ENCODE measurements at places on chromosomes 2 and 18.

DNA sequence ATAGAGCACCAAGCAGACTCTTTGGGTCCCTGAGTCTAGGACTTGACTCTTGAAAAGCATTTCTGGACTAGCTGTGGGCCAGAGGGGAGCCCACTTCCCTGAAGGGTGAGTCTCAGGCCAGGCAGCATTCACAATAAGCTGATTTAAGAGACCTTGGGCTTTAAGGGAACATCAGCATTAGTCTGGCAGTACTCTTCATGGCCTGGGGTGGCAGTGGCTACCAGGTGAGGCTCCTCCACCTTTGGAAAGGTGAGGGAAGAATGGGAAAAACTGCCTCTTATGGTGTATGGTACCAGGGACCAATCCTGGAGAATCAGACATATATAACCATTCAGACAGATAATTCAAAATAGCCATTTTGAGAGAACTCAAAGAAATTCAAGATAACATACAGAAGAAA is 599.9 kb upstream of the POU3F3 start:
- no peak for DNase-seq

GRCh38 chr2:151630372-151630771 is 103.9 kb downstream of the NEB start:
- no peak for DNase-seq

DNA sequence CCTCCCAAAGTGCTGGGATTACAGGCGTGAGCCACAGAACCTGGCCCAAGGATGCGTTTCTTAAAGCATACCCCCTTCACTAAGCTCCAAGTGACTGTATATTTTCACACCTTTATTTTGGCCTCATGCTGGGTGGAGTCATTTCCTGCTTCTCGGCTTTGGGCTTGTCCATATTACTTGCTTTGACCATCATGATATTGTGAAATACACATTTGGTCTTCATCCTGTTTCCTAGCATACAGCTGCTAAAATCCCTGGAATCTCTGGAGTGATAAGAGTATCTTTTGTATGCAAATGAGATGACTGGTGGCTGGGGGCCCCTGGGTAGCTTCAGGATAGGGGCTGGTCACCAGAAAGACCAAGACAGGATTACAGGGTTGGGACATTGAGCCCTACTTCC is 17.6 kb upstream of the COLEC12 start:
- no peak for DNase-seq

GRCh38 chr2:66839551-66840320 is 404.8 kb downstream of the MEIS1 start:
- DNase-seq, result no peak

DNA sequence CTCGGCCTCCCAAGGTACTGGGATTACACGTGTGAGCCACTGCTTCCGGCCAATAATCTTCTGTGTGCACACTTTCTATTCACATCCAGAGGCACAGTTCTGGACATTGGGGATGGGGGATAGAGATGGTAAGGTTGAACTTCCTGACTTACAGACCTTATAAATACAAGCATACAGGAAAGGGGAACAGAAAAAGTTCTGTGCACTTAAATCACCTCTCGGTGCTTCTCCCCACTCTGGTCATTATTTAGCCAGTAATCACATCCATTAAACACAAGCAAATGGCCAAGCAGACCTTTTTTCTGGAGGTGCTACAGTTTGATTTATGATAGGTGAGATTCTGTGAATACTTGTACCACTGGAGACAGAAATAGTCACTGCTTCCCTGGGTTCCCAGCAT is 110.6 kb downstream of the CRIM1 start:
- DNase-seq, result no peak

DNA sequence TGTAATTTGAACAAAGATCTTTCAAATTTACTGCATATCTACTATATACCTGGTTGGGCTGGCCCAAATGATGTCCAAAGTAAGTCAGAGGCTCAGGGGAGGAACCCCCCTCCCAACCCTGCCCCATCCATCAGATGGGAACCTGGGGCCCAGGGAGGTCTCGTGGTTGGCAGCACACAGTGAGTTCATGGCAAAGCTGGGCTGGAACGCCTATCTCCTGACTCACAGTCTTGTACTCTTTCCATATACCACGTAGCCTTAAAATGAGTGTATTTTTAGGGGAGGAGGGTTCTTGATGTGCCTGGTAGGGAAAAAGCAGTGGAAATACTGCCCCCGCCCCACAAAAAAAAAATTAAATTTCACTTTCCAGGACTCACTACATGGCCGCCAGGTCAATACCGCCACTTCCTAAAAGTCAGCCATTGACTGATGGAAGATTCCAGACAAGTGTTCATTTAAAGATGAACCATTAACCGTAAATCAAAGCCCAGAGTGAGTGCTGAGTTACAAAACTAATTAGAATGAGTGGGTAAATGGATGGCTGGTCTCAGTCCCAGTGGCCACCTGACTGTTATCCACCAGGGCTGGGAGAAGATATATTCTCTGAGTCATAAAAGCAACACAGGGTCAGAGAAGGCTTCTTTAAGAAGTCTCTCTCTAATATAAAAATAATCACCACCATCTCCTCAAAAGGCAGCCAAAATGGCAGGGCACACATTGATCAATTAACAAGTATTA is 80.5 kb downstream of the ZBTB7C start:
- DNase-seq, result no peak

DNA sequence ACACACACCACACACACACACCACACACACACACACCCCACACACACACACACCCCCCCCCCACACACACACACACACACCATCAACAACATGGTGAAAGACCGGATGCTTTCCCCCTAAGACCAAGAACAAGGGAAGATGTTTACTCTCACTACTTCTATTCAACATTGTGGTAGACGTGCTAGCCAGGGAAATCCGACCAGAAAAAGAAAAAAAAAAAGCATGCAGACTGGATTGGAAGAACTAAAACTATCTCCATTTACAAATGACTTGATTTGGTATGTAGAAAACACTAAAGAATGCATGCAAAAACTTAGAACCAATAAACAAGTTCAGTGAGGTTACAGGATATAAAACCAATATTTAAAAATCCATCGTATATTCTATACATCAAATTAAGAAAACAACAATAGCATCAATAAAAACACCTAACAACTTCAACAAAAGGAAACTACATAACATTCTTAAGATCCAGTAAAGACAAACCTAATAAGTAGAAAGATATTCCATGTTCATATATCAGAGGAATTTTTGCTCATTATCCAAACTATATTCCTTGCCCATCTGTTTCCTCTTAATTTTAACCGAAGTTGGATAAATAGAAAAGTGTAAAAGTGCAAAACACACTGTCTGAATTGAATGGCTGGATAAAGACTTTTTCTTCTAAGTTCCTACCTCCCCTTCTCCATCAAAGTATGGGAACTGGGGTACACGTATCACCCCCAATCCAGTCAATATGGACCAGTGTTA is 51.5 kb upstream of the RNU4ATAC start:
- DNase-seq, result no peak

- no peak for DNase-seq
Observed at GRCh38 chr2:207215308-207215707, 49.6 kb upstream of the KLF7 start.

DNA sequence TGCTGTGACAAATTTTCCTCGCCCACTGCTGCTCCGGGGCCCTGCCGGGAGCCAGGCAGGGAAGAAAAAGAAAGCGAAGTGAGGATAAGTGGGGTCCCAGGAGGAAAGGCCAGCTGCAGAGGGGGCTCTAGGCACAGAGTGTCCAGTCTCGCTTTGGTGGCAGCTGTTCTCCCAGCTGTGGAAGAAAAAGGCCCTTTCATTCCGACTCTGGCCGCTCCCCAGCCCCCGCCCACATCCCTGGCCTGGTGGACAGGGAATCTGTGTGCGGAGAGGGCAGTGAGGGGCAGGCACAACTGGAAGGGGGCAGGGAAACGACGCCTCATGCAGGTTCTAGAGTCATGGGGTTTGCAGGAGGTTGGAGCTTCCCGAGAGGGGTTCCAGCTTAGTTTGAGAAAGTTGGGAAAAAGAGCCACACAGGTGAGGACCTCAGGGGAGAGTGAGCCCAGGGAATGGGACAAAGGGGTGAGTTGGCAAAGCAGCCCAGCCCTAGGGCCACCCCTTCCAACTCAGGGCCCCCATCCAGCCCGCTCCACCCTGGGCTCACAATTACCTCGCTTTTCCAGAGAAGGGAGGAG is 1.8 kb downstream of the RTKN start:
- DNase-seq, result no peak

- DNase-seq, result no peak
Observed at GRCh38 chr18:58788971-58789875, 75.5 kb upstream of the ZNF532 start.

DNA sequence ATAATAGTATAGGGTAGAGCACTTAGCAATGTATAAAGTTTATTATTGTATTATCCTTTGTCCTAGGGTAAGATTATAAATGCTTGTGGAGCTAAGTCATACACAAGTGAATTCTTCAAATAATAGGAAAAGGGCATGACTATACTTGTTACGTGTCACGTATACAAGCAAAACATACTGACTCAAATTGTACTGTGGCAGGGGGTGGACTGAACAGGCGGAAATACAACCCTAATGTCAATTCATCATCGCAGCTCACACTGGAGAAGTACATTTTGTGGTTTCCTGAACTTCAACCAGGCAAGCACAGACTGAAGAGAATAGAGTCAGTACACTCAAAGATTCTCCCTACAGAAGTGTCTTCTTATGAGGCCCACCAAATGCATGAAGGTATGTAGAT is 201.0 kb downstream of the MBD2 start:
- DNase-seq, result no peak

GRCh38 chr2:64651590-64651989 is 2.1 kb downstream of the SERTAD2 start:
- no peak for DNase-seq

DNA sequence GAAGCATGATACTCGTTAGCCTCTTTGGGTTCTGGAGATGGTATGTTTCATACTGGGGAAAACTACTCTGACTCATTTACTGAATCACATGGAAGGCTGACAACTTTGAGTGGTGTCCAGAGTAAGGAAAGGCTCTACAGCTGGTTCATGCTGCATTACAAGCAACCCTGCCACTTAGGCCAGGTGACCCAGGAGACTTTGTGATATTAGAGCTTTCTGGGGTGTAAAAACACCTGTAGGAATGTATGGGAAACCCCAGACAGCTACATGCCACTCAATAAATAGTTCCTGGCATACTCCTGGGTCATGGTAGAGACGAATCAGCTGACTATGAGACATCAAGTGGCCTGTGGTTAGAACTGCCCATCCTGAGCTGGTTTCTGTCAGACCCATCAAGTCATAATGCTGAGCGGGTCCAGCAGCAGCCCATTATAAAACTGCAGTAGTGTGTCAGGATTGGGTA is 21.3 kb upstream of the TCF7L1 start:
- no peak for DNase-seq

DNA sequence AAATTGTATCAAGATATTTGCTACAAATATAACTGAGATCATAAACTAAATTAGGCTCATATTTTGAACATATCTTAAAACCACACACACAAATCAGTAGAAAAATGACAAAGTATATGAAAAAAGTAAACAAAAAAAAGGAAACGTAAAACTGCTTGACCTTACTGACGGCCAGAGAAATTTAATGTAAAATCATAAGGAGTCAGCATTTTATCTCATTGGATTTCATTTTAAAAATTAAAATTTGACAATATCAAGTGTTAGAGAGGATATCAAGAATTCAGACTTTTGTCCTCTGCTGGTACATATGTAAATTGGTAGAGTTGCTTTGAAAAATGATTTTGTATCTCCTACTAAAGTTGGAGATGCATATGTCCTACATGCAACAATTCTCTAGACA is 209.2 kb upstream of the ZC3H15 start:
- DNase-seq, result no peak

GRCh38 chr2:71922091-71922490 is 225.6 kb downstream of the CYP26B1 start:
- peak; percentile 45 for DNase-seq

DNA sequence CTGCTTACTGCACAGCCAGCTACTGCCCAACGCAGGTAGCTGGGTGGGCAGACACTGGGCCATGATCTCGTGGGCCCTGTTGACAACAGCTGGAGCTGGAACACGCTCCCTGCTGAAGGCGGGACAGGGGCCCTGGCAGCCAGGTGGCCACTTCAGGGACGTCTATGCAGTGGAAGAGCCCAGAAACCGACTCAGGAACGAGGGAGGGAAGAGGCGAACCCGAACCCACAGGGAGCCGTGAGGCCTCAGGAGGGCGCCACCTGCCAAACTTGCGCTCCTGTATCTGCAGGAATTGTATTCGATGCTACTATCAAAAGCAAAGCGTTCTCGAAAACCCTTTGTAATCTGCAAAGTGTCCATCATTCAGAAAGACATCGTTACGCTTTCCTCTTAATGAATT is 198.4 kb downstream of the EIPR1 start:
- peak; percentile 62 for DNase-seq

DNA sequence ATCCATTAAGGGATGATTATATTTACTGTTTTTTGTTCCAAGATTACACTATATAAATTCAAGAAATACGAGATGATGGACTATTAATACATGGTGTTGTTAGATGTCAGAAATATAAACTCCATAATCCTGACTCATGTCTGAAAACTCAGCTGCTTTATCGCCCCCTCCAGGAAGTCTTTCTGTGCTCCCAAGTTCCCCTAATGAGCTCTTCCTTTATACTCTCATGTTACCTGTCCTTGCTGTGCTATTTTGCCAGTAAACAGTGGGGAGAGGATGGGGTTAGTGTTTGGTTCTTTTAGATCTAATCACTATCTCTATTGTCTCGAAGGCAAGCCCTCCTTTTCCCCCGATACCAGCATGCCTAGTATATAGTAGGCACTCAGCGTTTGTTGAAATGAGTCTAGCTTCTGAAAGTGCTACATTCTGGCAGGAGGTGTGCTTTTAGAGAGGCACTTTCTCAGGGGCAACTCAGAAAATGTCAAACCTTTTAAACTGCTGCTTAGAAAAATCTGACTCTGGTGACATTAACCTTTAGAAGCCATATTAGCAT is 21.4 kb upstream of the BARD1 start:
- DNase-seq, result peak; percentile 59

DNA sequence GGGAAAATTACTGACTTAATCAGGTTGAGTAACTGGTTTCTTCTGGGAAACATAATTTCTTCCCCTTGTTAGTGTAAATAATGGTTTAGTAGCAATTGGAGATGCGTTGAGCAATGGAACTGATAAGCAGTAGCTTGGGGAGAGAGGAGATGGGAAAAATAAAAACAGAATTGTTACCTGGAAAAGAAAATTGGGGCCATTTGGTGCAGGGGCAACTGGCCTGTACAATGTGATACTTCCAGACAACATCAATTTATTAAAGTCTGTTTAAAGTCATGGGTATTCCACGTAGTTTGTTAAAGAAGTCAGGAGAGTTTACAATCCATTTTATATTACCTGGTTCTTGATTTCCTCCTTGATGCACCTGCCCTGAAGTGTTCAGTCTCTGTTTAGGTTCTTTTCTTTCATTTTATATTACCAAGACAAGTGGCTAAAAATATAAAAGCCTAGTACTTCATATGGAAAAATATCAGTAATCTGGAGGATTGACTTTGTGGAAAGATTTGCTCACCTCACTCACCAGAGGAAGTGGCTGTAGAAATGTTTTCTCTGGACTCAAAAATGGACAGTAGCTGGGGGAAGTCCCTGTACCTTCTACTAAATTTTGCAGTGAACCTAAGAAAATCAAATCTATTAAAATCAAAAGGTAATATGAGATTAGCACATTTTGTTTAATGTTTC is 161.0 kb downstream of the DDX1 start:
- DNase-seq, result no peak

DNA sequence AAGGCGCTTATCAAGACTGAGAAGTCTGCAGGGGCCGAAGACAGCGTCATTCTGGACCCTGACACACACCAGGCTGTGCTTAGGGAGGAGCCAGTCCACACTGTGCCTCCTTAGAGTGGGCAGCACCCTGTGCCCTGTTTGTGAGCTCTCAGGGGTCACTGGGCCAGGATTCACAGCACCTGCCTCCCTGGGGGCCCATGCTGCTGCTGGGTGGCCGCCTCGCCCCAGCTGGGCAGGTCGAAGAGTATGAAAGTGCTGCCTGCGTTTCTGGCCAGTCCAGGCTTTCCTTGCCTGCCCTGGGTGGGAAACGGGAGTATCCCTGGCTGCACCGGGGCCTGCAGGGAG is 15.4 kb upstream of the GPR55 start:
- DNase-seq, result no peak

All from activated CD4-positive, alpha-beta T cell treated with anti-CD3 and anti-CD28 coated beads, Interleukin-2, amount 10 ng/mL, durations not matched to agents 24 days and 14 days (primary cell).